Activated T-helper 1 cell treated with anti-CD3 and anti-CD28 coated beads, Interleukin-12 subunit alpha, Interleukin-12 subunit beta, Interleukin-2, Interleukin-4 antibody, amounts not matched to agents 30 ng/mL and 10 ng/mL and 1 ng/mL, durations not matched to agents 14 hours and 24 hours and 36 hours (primary cell): ENCODE measurements at places on chromosomes 12 and 14. TPM values are rescaled to one million over a fixed set of nuclear protein-coding genes. Genes with fewer than 3 reads are reported as not detected.

- peaks cover 41% of the 10 kb centered on the region for H3K4me1 ChIP-seq
- H3K27me3 ChIP-seq = no peaks in the 10 kb centered on the region
- H3K27ac ChIP-seq = no peak overlapping the region
These were observed 43.5 kb upstream of the P2RX7 start for GRCh38 chr12:121089031-121089812.

FGD4 gene
- 0.03 and 0.51 TPM in 2 replicates for total RNA-seq

DNA sequence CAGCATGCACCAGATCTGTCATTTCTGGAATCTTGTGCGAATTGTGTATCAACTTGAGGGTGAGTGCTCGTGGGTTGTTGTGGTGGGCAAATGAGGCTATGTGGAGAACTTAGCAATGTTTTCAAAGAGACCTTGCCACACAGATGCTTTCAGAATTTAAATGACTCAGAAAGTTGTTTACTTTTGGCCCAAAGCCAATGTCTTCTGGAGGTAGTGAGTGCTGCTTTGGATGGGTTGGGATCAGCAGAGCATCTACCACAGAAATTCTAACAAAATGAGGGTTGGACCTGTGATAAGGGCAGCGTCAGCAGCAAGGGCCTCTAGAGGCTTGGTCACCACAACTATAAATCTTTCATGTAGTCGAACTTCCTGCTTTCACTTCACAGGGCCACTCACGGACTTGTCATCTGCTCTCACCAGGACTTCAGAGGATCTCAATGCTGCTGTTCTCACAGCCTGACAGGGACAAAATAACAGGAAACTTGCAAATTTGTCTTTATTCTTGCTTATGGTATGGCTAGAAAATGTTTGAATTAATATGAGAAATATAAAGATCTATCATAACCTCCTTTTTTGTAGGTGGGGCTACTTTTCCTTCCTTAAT is 111.4 kb downstream of the DACT1 start:
- peaks cover 3% of the 10 kb centered on the region for H3K27me3 ChIP-seq
- peak; percentile 14 for DNase-seq
- no peaks in the 10 kb centered on the region for H3K36me3 ChIP-seq
- H3K4me3 ChIP-seq = peak overlapping the region; percentile 3
- peaks cover 15% of the 10 kb centered on the region for H3K4me1 ChIP-seq
- peak overlapping the region; percentile 5 for H3K27ac ChIP-seq

OVCH1 gene
- not detected in 2 replicates for total RNA-seq

GDF11 gene
- total RNA-seq = 14.2 and 15.2 TPM in 2 replicates

FMNL3 gene
- 43.0 and 46.1 TPM in 2 replicates for total RNA-seq

CMKLR1 gene
- not detected in 2 replicates for total RNA-seq

DNA sequence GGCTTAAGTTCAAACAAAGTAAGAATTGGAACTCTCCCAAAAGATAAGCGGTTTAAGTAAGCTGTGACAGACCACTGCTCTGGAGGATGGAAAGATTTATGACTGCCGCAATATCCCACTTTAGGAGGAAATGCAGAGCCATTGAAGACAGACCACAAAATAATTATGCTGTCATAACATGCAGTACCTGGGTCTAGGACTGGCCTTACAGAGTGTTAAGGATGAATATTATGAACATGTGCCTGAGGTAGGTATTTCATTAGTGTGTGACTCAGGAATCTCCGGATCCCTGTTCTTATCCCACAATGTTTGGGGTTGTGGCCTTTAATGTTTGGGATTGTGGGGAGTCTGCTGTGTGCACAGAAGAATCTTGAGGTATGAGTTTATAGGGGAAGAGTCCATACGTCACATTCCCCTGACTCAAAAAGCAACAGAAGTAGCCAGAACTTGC is 114.9 kb downstream of the SAMD4A start:
- H3K4me3 ChIP-seq = no peak overlapping the region
- no peaks in the 10 kb centered on the region for H3K36me3 ChIP-seq
- H3K27ac ChIP-seq = no peak overlapping the region
- peaks cover 8% of the 10 kb centered on the region for H3K4me1 ChIP-seq
- DNase-seq = no peak
- peaks cover 51% of the 10 kb centered on the region for H3K27me3 ChIP-seq

- H3K27me3 ChIP-seq = no peaks in the 10 kb centered on the region
- DNase-seq = no peak
- H3K4me3 ChIP-seq = no peak overlapping the region
These were observed 7.6 kb downstream of the KRAS start for GRCh38 chr12:25242981-25243679.

- H3K4me1 ChIP-seq = no peaks in the 10 kb centered on the region
- no peak overlapping the region for H3K27ac ChIP-seq
- H3K36me3 ChIP-seq = no peaks in the 10 kb centered on the region
- no peak overlapping the region for H3K4me3 ChIP-seq
- H3K27me3 ChIP-seq = no peaks in the 10 kb centered on the region
These were observed 241.4 kb upstream of the PDZRN4 start for GRCh38 chr12:40946612-40947194.

SPRING1 gene
- 31.0 and 39.0 TPM in 2 replicates for total RNA-seq

ITPR2 gene
- 33.0 and 34.2 TPM in 2 replicates for total RNA-seq

DNA sequence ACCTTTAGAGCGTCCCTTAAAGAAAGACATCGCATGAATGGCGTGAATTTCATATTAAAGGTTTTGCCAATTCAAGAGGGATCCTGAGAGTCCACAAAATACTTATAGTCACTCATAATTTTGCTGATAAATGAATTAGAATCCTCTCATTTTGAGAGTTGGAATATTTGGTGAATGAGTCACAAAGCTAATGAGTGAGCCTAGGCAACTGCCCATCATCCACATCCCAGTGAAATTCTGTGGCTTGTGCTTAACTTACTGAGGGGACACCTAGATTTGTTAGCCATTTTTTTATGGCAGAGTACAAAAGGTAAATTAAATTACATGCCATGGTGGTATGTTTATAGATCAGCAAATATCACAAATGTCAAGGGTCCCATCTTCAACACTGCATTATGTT is 12.7 kb upstream of the NOXRED1 start:
- H3K27ac ChIP-seq = no peak overlapping the region
- no peaks in the 10 kb centered on the region for H3K27me3 ChIP-seq
- H3K4me3 ChIP-seq = no peak overlapping the region

AP1G2 gene
- 137 and 145 TPM in 2 replicates for total RNA-seq

DNA sequence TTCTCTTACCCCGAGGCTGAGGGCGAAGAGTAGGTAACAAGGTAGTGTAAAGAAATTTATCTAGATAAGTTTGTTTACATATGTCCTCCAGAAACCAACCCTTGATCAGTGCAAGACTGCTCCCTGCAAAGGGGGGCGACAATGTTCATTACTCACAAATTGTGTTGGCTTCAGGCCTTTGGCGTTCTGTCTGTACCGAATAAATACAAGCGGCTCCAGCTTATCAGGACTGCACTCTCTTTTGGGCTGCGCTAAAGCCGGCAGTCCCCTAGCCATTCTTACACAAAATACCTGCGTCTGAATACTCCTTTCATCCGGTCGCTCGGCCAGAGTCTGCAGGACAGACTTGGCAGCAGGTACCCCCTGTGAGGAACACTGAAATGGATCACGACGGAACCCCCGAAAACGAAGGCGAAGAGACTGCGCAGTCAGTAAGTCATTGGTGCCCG is 116.4 kb downstream of the PPHLN1 start:
- H3K27me3 ChIP-seq = no peaks in the 10 kb centered on the region
- H3K4me1 ChIP-seq = no peaks in the 10 kb centered on the region
- H3K4me3 ChIP-seq = no peak overlapping the region
- H3K27ac ChIP-seq = no peak overlapping the region
- no peak for DNase-seq

DNA sequence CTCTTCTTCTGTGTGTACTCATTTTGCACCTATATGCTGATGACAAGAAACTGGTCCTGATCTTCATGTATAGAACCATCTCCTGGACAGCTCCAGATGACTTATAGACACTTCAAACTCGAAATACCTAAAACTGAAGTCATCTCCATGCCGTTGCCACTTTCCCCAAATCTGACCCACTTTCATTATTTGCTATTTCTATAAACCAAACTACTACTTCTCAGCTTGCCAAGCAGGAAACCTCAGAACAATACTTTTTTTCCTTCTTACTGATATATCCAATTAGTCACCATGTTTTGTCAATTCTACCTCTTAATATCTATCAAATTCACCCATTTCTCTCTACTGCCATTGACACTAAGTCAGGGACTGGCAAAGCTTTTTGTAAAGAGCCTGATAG is 14.8 kb downstream of the SGPP1 start:
- no peak overlapping the region for H3K4me3 ChIP-seq
- H3K27me3 ChIP-seq = no peaks in the 10 kb centered on the region
- peak overlapping the region; percentile 0 for H3K27ac ChIP-seq
- peaks cover 25% of the 10 kb centered on the region for H3K36me3 ChIP-seq
- H3K4me1 ChIP-seq = peaks cover 26% of the 10 kb centered on the region

DNA sequence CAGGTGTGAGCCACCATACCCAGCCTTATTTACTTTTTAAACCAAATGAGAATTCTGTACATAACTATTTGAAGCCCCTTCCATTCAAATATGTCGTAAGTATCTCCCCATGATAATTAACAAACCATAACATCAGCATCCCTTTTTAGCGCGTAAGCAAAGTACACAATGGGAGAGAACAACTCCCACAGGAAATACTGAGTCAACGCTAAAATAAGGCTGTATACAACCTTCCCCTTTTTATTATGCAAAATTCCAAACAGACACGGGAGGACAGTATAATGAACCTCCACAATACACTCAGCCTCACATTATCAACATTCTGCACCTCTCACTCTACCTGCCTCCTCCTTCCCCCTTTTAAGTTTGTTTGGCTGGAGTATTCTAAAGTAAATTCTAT is 73.5 kb downstream of the CCDC88C start:
- peaks cover 28% of the 10 kb centered on the region for H3K36me3 ChIP-seq
- DNase-seq = no peak
- no peak overlapping the region for H3K27ac ChIP-seq
- H3K4me3 ChIP-seq = no peak overlapping the region
- no peaks in the 10 kb centered on the region for H3K27me3 ChIP-seq
- peaks cover 33% of the 10 kb centered on the region for H3K4me1 ChIP-seq

DNA sequence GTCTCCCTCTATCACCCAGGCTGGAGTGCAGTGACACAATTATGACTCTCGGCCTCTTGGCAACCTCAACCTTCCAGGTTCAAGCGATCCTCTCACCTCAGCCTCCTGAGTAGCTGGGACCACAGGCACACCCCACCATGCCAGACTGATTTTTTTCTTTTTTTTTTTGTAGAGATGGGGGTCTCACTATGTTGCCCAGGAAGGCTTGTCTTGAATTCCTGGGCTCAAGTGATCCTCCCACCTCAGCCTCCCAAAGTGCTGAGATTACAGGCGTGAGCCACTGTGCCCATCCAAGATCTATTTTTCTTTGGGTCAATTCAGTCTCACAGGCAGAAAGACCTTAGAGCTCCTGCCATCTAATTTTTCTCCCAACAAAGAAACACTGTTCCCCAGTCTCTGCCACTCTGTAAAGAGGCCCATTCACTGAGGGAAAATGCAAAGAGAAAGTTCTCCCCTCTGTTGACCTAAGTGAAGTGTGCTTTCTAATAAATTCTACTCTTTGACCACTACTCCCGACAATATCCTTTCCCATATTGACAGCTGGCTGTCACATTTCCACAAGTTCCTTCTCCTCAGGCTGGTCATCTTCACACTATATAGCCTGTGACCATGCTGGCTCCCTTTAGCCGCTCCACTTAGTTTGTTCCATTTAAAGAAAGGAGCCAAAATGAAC is 23.3 kb downstream of the TMED8 start:
- H3K36me3 ChIP-seq = peaks cover 15% of the 10 kb centered on the region
- no peaks in the 10 kb centered on the region for H3K27me3 ChIP-seq
- no peak for DNase-seq
- no peak overlapping the region for H3K4me3 ChIP-seq
- H3K27ac ChIP-seq = no peak overlapping the region
- peaks cover 4% of the 10 kb centered on the region for H3K4me1 ChIP-seq

GRCh38 chr12:2696136-2696535 is 98.6 kb upstream of the FKBP4 start:
- peaks cover 23% of the 10 kb centered on the region for H3K4me1 ChIP-seq
- no peak overlapping the region for H3K4me3 ChIP-seq
- DNase-seq = no peak
- H3K27me3 ChIP-seq = peaks cover 19% of the 10 kb centered on the region

DNA sequence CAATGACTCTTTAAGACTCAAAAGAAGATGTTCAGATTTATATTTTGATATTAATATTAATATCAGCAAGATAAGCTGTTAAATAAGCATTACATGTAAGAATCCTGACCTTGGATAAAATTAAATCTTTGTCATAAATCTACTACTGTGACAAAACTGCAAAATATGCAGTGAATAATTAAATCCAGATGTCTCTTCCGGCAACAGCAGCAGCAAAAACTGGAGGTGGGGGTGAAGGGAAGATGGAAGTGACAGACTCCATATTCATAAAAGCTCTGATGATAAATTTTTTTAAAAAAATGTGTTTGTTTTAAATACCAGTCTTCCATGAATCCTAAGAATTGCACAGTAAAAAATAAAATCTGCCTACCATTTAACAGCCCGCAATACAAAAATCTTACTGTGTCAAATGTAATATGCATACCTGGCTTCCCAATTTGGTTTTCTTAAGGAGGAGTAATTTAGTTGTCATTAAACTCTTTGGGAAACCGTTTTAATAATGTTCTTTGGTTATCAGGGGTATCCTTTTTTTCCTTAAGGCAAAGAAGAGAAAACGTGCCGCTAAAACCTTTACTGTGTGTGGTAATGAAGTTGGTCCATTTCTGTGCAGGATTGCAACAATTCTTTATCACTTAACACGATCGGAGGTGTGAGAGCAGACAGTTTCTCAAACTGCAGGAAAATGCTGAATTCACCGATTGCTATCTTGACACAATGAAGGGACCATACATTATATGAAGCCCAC is 478.2 kb downstream of the DIO2 start:
- peaks cover 4% of the 10 kb centered on the region for H3K4me1 ChIP-seq
- DNase-seq = no peak
- H3K27me3 ChIP-seq = no peaks in the 10 kb centered on the region
- H3K27ac ChIP-seq = no peak overlapping the region
- H3K4me3 ChIP-seq = no peak overlapping the region

DNA sequence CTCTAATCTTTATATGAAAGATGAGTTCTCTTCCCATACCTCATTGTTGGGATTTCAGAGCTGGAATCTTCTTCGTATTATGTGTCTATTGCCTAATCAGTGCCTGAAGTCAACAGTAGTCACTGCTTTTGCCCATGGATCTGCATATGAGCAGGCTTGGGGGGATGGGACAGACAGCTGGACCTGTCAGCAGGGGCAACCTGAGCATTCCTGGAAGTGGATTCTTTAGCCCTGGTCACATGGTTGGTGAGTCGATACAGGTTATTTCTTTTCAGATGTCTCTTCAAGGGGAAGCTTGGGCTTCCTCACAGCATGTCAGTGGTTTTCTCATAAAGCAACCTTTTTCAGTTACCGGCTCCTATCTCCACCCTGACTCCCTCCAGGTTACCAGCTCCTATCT is 97.3 kb upstream of the RBM19 start:
- no peak overlapping the region for H3K27ac ChIP-seq
- no peak for DNase-seq
- H3K27me3 ChIP-seq = no peaks in the 10 kb centered on the region

DNA sequence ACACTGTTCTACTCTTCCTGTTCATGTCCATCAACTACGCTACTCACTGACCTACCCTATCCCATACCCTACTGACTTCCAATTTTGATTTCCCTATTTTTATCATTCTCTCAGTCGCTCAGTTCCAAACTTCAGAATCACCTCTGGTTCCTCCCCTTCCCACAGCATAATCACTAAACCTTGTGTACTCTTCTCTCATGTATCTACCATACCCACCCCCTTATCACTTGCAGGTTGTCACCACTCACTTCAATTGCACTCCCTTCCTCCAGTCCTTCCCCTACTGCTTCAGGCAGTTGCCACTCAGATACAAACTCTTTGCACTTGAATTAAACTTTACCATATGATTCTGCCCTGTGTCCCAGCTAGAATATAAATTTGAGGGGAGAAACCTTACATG is 6.3 kb downstream of the RACGAP1 start:
- peaks cover 52% of the 10 kb centered on the region for H3K4me1 ChIP-seq
- H3K4me3 ChIP-seq = no peak overlapping the region
- H3K27me3 ChIP-seq = no peaks in the 10 kb centered on the region
- H3K27ac ChIP-seq = peak overlapping the region; percentile 64
- DNase-seq = no peak
- peaks cover 26% of the 10 kb centered on the region for H3K36me3 ChIP-seq

DAO gene
- total RNA-seq = not detected in 2 replicates
